A549 treated with RU486 at 1 μM for 4 hours (cell line): ENCODE measurements at places on chromosomes 12 and 14. TPM values are rescaled to one million over a fixed set of nuclear protein-coding genes. Genes with fewer than 3 reads are reported as not detected.

TSHR gene
- total RNA-seq = not detected in 5 replicates

SRRM4 gene
- not detected in 5 replicates for total RNA-seq

FRMD6 gene
- total RNA-seq = 22.9 to 39.9 TPM (median 30.6 TPM) in 5 replicates

PELI2 gene
- total RNA-seq = 0.32 to 2.5 TPM (median 1.3 TPM) in 5 replicates

SMOC1 gene
- total RNA-seq = 14.7 to 23.3 TPM (median 18.8 TPM) in 5 replicates
